ENCODE measurements at places on chromosomes 5 and 9.
A peak's percentile ranks its signal among the peaks of the same experiment; 100 is the strongest.

- DNase-seq, result peak; percentile 18
Measured at GRCh38 chr5:77637998-77638762, at the start of gene OTP. Gene OTP, minus strand, starts transcription at chr5:77638713. Its CDS starts 164 bp downstream, at chr5:77638549.

DNA sequence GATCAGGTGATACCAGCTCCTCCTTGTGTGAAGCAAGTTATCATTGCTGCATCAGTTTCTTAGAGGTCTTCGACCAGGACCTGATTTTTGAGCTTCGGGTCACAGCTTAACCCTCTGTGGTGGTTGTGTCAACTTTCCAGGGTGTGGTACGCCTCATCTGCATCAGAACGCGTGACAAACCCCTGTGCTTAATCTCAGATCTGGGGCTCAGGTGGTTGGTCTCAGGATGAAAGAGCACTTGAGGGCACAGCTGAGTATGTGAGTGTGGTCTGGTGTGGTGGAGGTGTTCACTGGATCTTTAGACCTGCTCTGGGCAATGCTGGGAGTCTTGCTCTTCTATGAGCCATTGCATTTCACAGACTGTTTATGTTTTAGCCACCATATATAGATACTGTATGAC is 64.1 kb downstream of the OSTF1 start:
- DNase-seq, result no peak

GRCh38 chr5:65548281-65548680 is 14.7 kb downstream of the CENPK start:
- DNase-seq, result no peak

- DNase-seq, result no peak
Measured at GRCh38 chr9:18887546-18887945, 145.5 kb downstream of the SAXO1 start.

DNA sequence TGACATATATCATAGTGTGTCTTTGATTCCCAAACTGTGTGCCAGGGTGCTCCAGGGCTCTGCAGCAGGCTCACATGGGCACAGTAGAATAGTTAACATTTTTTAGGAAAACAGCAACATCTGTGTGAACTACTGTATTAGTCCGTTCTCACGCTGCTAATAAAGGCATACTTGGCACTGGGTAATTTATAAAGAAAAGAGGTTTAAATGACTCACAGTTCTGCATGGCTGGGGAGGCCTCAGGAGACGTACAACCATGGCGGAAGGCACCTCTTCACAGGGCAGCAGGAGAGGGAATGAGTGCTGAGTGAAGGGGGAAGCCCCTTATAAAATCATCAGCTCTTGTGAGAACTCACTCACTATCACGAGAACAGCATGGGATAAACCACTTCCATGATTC is 82.7 kb downstream of the EGFLAM start:
- DNase-seq, result peak; percentile 64

- DNase-seq, result no peak
Measured at GRCh38 chr9:29717631-29718030, 2144.3 kb upstream of the C9orf72 start.

GRCh38 chr9:130857864-130858738 is 23.0 kb downstream of the ABL1 start:
- peak; percentile 85 for DNase-seq

DNA sequence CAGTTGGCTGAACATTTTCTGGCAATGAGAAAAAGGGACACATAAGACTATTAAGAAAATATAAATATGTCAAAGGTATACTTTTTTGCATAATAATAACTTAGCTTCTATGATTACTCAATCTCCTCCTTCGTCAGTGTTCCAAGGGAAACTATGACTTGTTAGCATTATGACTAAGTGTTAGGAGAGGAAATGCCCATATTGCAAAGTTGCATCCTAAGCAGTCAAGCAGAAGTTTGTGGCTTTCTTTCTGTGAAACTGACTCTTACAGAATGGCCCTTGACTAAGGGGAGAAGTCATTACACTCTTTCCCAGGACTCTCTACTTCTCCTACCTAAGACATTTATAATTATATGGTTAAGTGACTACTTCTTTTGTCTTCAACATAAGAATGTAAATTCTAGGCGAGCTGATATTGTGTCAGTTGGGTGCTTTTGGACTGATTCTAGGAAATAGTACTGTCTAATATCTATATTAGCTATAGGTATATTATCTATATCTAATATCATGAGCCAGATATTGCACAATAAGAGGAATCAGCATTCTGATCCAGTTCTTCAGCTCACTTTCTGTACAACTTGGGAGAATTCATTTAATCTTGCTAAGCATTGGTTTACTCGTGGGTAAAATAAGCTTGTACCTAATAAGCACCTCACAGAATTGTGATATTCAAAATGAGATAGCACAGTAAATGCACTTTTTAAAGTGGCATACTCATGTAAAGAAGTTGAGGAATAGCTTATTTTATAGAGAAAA is 16.4 kb upstream of the SPINK6 start:
- DNase-seq, result no peak

- no peak for DNase-seq
Measured at GRCh38 chr5:73022471-73023169, 66.8 kb downstream of the FCHO2 start.
